KG1 (cell line): ENCODE measurements at places on chromosomes 1 and 21.

DNA sequence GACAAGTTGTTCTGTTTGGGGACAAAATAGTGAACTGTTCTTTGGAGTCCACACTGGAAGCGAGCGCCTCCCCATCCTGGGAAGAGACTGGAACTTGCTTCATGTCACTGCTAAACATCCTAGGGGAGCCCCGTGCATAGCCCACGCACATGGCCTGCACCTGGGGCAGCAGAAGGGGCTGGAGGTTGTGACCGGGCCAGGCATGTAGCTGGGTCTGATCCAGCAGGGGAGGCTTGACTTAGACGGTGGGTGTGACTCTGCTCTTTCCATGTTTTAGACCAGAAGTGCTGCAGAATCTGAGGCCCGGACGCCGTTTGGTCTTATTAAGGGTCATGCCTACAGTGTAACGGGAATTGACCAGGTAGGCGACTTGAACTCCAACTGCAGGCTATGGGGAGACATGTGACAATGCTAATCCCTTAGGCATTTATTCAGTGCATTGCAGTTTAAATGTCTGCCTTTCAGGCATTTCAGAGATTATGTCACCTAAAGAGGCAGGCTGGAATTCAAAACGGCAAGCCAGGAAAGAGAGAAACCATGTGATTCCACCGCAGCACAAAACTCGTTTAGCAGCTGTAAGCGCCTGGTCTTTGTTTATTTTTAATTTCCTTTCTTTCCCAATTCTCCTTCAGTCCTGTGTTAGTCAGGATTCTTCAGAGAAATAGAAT, 21.8 kb downstream of the CAPN9 start:
- DNase-seq = no peak

DNA sequence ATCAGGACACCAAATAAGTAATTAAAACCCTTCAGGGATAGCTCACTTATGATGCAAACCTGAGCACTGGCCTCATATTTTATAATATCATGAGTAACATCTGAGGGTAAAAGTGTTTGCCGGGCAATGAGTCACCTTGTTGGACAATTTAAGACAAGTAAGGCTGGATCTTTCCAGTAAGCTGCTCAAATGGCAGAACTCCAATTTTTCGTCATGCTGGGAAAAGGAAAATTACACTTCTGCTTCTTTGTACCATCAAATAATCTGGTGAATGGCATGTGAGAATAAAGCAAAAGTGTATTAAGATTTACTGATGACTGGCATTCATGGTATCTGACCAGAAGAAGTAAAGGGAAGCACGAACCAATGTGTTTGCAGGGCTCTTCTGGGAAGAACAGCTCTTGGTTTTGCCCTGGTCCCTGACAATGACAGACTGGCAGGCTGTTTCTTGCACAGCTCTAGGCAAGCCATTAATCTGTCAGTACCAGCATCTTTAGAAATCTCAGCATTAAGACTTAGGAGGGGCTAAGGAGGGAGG, 392.2 kb downstream of the VAV3 start:
- no peak for DNase-seq

DNA sequence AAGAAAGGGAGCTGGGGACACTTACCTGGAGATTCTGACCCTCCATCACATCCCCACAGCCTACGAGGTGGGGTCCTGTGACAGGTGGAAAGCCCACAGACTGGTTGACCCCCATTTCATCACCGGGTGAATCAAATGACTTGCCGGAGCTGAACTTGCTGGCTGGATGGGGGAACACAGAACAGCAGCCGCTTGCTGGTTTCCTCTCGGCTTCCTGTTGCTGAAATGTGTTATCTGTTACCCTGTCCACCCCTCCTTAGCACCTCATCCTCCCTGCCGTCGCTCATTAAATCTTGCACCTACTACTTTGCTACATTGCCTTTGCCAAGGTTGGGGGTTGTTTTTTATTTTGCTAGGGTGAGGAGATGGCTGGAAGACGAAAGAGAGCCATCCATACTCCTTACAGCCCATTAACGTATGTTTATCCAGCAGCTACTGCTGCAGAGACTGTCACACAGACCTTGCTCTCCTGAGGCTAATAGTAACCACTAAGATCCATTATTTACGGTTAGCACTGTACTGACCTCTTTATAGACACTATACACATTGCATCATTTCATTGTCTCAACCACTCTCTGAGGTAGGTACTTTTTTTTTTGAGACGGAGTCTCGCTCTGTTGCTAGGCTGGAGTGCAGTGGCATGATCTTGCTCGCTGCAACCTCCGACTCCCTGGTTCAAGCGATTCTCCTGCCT, 7.0 kb downstream of the PAFAH2 start:
- DNase-seq = no peak

GRCh38 chr1:2515763-2516080, 10.7 kb downstream of the PANK4 start:
- no peak for DNase-seq

GRCh38 chr1:58780836-58781452, 2.9 kb downstream of the JUN start:
- no peak for DNase-seq

DNA sequence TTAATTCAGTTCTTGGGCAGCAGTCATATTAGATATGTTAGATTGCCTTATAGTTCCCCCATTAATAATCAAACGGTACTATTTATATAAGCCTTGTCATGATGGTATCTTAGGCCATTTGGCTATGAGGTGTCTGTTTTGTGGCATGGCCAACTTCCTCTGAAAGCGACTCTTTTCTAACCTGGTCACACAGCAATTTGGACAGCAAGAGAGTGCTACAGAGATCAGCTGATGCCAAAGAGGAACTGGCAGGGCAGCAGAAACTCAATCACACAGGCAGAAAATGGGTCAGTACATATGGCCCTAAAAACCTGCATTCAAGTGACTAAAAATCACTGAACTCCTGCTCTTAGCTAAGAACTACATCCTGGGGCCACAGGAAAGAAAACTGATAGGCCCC, 13.4 kb upstream of the MUTYH start:
- DNase-seq = no peak

DNA sequence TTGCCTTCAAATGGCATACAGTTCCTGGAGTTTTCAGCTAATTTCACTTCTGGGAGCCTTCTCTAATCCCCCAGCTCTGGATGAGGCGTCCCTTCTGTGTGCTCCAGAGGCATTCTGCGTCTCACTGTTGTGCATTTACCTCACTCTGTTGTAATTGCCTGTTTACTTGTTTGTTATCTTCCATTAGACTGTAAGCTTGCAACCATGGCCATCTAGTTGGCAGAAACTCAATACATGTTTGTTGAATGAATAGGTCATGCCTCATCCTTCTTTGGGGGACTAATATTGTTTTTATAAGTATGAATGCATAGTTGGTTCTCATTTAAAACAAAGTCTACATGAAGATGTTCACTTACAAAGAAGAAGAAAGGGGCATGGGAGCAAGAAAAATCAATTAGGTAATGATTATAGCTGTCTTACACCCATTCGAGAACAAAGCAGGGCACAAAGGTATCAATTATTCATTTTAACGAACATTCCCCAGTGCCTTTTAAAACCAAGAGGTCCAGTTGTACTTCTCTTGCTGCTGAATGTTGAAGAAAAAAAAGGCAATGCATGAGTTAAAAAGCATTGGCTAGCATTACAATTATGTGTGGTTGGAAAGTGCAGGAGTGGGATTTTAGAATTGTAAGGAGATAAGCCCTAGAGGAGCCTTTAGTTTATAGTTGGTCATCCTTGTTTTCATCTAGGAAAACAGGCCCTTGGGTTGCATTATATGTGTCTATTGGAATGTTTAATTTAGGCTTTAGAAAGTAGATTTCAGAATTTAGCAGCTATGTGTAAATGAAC, 6.0 kb downstream of the RGL1 start:
- DNase-seq = no peak

DNA sequence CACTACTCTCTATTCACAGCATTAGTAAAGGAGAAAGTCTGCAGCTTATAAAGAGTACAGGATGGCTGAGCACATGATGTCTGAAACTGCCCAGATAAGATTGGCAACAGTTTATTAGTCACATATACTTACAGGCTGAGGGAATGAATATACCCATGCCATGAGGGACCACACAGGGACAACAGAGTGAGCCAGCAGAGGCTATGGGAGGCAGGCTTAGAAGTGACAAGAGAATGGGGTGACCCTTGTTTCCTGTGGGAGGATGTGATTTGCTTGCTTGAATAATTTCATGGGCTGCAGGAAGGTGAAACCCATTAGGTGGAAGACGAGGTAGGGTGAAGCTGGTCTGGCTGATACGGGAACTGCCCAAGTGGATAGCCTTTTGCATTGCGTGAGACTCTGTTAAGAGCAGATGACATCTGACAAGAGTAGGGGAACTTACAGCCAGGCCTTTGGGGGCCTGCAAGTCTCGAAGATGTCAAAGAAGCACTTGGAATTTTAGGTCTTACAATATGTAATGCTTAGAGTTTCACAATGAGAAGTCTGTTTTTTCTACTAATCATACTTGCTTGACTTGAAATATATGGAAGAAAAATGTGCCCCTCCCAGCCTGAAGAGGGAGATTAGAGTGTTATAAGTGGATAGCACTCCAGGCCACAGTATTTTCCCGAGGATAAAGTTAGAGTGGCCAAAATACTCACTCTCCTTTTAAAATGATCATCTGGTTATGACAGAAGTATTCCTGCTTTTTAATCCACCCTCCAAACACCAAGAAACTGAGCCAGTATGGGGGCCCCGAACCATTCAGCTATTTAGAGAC, 34.6 kb upstream of the TNFSF4 start:
- DNase-seq = no peak

GRCh38 chr1:33366762-33367484, 46.0 kb upstream of the A3GALT2 start:
- no peak for DNase-seq

DNA sequence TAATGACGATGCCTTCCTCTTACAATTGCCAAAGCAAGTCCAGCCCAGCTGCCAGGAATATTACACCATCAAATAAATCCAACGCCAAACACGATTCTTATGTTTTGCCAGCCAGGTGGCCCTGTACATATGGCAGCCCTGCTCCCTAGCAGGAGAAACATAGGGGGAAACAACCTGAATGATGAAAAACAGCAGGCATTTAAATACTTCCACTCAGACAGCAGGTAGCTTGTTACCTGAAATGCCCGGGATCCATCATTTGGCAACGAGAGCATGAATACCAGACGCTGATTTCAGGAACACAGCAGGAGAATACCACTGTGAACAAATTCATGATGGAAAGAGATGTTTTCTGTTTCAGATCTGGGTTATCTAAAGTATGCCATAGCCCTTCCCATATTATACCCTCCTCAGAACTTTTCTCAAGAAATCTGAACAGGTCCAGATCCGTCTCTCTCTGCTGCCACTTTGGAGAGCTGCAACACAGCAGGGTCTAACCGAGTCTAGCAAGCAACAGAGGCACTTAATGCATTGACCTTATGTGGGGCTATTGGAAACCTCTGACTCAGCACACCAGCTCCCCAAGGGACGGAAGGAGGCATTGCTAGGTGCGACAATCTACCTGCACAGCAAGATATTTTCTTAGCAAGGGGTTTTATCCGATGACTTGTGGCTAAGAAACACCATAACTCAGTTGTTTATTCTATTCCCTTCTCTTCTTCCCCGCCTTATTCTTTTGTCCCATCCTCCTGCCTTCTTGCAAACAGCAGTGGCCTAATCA, 166.3 kb downstream of the BARHL2 start:
- DNase-seq = no peak
